ENCODE measurements at places on chromosomes 16 and 17.

- no peak for DNase-seq
Measured at GRCh38 chr17:35942588-35943186, 826 bp downstream of the LYZL6 start.

DNA sequence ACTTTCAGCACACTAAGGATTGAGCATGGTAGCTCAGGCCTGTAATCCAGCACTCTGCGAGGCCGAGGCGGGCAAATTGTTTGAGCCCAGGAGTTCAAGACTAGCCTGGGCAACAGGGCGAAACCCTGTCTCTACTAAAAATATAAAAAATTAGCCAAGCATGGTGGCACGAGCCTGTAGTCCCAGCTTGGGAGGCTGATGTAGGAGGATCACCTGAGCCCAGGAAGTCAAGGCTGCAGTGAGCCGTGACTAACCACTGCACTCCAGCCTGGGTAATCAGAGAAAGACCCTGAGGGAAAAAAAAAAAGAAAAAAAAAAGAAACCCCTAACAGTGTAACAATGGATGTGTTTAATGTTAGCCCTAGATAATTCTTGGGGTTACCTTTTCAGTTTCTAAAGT, 24.0 kb downstream of the PARN start:
- no peak for DNase-seq

GRCh38 chr17:927611-928461, 51.7 kb downstream of the NXN start:
- DNase-seq = no peak

DNA sequence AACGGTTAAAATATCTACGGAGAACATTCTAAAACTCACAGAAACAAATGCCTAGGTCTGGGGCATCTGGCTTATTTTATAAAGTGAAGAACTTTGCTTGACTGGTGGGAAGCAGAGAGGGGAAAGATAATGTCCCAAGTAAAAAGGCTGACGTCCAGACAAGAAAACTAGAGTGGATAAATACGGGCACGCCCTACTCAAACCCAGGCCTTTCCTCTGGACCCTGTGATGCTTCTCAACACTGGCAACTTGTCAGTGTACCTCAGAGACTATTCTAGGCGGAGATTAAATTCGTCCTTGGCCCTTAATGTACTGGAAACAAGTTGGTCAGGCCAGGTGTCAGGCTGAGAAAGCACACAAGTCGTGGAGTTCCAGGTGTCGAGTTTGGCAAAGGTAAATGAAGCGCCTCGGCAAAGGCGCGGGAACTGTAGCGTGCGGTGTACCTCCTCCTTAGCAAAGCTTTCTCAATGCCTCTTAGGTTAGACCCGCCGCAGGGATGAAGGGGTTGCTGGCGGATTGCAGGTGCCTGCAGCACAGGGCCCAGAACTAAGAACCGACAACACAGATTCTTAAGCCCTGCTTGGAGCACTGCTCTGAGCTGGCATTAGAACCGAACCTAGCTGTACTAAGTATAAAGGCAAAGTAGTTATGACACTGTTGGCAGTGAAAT, 668 bp upstream of the UNK start:
- no peak for DNase-seq

DNA sequence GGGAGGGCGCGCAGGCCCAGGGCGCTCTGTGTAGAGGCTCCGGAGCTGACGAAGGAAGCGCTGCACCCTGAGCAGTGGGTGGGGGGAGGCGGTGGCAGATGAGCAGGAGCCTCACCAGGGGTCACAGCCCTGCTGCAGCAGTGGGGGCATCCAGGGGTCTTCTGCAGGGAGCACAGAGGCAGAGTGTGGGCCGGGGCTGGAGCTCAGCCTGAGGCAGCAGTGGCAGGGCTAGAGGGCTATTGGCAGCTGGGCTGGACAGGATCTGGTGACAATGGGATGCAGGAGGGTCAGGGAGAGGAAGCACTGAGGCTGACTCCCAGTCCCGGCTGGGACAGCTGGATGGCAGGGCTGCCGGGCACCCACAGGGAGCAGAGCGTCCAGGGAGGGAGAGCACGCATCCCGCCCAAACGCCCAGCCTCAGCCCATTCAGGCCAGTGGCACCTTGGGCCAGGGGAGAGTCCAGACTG, 21.0 kb downstream of the KDM8 start:
- no peak for DNase-seq

DNA sequence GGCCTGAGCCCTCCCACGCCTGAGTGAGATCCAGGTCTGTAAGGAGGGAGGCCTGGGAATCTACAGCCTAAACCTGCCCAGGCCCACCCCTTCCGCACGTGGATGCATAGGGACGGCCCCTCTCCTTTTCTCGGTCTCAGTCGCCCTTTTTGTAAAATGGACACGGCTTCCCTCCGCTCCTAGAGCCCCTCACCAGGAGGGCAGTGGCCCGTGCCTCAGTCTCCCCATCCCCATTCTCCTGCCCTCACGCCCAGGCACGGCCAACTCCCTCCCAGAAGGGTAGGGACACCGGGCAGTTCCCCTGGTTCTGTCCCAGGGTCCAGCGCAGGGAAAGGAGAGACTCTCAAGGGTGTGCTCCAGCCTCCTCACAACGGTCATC, 48.1 kb downstream of the WNT3 start:
- DNase-seq = no peak

DNA sequence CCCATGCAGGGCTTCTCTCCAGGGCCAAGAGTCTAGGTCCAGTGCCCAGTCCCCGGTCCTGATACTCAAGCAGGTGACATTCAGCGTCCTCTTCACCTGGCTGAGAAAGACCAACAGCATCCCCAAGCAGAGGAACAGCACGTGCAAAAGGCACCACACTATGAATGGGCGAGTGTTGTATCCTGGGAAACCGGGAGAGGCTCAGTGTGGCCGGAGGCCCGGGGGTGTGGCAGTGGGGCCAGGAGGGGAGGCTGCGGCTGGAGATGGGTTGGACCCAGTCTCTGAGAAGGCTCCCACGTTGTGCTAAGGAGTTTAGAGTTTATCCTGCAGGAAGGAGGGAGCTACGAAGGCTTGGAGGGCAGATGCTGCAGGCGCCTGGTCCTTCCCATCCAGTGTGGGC, 13.5 kb downstream of the ABR start:
- no peak for DNase-seq

DNA sequence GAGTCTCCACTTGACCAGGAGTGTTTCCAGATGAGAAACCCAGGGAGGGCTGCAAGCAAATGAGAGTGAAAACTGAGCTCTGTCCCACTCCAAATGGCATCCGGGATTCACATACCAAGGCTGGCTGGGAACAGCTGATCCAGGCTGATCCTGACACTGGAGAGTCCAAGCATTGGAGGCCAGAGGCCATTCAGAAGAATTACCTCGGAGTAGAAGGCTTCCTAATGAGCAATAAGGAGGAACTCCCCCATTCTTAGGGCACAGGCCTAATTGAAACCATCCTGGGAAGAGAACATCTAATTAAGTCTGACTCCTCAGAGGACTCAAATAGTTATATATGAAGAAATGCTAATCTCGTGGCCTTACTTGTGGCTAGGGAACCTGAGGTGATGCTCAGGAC, 142.8 kb downstream of the PRKCA start:
- DNase-seq = no peak

- no peak for DNase-seq
Measured at GRCh38 chr16:70746040-70746707, 54.8 kb downstream of the VAC14 start.

GRCh38 chr17:7296189-7296861, 1.9 kb upstream of the YBX2 start:
- DNase-seq = no peak

DNA sequence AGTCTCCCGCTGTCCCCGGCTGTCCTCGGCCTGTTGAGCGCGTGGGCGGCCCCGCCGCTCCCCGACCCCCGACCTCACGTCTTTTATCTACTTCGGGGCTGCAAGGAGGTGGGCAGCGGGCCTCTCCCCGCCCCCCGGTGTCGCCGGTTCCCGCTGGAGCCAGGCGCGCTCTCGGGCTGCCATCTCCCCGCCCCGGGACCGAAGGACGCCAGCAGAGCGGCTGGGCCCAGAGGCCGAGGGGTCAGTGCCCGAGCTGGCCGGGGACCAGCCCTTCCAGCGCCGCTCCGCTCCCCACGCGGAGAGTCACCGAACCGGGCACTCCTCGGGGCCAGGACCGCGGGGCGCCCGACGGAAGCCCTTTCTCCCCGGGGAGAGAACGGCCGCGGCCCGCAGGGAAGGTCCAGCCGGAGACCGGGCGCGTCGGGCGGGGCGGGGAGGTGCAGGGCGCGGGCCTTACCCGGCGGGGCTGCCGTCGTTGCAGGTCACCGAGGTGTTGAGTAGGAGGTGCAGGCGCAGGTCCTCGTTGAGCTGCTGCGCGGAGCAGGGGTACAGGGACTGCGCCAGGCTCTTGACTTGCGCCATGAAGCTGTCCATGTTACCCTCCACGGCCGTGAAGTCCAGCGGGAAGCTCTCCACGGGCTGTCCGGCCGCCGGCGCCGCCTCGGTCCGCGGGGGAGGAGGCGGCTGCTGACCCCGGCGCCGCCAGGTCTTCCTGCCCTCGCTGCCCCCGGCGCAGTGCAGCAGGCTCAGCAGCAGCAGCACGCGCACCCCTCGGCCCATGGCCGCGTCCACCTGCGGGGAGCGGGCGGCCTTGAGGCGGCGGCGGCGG, 643 bp downstream of the NOTUM start:
- DNase-seq = no peak

GRCh38 chr16:49932946-49933345, 77.0 kb upstream of the ZNF423 start:
- no peak for DNase-seq

- no peak for DNase-seq
Measured at GRCh38 chr16:47732122-47732521, 271.0 kb downstream of the PHKB start.

DNA sequence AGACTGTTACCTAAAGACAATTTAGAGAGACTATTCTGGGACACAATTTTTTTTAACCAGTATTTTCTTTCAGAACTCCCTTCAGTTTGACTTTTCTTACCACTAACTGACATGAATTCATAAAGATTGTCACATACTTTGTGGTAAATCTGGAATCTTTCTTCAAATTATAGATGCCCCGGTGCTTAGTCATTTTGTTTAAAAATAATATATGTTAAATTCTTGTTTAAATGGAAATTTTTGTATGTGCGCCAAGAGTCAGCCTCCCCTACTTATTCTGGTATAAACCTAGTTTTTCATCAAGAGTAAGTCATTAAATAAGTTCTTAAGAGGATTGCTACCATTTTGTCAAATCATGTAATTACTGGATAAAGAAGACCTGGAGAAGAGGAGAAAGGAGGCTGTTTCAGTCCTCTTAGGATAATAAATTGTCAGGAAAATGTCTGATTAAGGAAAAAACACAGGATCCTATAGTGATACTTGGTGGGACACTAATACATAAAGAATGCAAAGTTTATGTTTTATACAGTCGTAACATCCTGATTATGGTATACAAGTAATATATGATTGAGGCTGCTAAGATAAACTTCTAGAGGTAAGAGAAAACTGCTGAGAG, 424.4 kb downstream of the PMP22 start:
- no peak for DNase-seq

GRCh38 chr16:53100889-53101288, 46.1 kb downstream of the CHD9 start:
- DNase-seq = no peak

GRCh38 chr16:83859265-83859664, 39.6 kb upstream of the MLYCD start:
- DNase-seq = no peak

DNA sequence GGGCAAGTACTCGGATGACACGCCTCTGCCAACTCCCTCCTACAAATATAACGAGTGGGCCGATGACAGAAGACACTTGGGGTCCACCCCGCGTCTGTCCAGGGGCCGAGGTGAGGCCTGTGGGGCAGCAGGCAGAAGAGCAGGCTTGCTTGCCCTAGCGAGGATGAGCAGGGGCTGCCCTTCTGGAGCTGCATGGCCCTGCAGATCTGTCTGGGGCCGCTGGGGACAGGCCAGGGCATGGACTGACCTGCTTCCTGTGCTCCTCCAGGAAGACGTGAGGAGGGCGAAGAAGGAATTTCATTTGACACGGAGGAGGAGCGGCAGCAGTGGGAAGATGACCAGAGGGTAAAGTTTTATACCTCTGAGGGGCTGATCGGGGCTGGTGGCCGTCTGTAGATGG, 5.3 kb downstream of the DHX38 start:
- DNase-seq = no peak

DNA sequence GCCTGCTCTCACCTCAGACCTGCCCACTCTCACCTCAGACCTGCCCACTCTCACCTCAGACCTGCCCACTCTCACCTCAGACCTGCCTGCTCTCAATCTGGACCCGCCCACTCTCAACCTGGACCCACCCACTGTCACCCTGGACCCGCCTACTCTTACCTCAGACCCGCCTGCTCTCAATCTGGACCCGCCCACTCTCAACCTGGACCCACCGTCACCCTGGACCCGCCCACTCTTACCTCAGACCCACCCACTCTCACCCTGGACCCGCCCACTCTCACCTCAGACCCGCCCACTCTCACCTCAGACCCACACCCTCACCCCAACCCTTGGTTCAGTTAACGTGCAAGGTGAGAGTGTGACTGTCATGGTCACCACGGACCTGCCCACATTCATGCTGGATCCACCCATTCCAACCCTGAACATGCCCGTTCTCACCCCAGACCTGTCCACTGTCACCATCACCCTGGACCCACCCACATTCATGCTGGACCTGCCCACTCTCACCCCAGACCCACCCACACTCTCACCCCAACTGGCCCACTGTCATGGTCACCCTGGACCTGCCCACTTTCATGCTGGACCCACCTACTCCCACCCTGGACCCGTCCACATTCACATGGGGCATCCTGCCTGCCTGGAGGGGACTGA, 31.2 kb upstream of the ENPP7 start:
- no peak for DNase-seq

- DNase-seq = no peak
Measured at GRCh38 chr17:47902039-47902744, 6.2 kb downstream of the SP2 start.

- no peak for DNase-seq
Measured at GRCh38 chr17:77002103-77003045, 134.2 kb downstream of the MGAT5B start.

Data from NCI-H187 treated with DMSO at 0.1 percent for 48 hours (cell line).